ENCODE measurements at places on chromosomes 6 and 20.

DNA sequence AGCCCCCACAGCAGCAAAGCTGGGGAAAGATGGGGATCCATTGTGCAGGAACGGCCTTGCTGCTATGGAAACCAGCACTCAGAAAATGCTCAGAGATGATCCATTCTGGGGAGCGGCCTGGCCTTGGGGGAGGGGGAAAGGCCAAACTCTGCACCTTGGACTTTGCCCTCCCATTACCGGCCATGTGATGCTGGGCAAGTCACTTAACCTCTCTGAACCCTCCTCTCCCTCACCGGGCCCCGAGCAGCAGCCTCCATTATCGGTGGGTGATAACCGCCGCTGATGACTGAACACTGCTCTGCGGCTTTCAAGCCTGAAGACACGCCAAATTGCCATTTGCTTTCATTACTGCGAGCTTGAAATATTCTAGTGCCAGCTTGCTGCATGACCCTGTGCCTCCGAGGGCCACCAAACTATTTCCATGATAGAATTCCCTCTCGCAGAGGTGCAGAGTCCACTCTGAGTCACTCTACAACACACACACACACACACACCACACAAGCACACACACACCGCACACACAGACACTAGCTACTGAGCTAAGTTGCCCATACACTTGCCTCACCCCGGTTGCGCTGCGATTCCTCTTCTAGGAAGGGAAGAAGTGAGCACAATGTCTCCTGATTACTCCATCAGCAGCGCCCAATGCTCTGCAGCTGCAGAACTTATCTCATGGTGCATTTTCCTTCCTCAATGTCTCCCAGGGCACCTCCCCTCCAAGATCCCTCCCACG is 20.6 kb upstream of the SIRPA start:
- DNase-seq, result no peak

DNA sequence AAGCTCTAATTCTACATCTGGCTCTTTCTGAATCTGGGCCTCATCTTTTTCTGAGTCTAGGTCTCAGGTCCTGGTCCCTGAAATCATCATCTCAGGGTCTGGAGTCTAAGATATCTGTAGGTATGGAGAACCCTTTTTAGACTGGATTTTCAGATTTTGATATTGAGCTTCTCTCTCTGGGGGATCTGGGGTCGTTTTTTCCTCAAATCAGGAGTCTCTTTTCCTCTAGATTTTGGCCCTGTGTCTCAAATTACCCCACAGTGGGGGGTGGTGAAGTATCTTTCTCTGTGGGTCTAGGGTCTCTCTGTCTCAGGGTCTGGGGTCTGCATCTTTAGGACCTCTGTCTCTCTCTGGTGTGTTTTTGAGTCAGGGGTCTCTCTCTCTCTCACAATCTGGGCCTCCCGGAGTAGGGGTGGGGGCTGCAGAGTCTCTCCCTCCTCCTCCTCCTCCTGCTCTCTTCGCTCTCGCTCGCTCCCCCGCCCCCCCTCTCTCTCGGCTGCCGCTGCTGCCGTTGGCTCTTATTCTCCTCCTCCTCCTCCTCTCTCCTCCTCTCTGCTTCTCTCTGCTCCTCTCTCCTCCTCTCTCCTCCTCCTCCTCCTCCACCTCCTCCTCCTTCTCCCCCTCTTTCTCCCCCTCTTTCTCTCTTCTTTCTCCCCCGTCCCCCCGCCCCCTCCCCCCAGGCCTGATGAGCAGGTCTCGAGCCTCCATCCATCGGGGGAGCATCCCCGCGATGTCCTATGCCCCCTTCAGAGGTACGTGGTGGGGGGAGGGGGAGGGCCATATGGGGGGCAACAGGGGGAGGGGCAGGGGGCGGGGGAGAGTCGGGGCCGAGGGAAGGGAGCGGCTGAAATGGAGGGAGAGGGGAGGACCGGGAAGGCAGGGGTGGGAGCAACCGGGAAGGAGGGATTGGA is at the start of gene SYNGAP1:
Gene SYNGAP1 (plus strand): TSS at position 486 of the 911 bp plus-strand sequence. CDS start 200 bp downstream, at position 686.
- DNase-seq, result peak; percentile 81

- DNase-seq, result no peak
These were observed 6.7 kb downstream of the TTLL2 start for GRCh38 chr6:167331565-167331964.

DNA sequence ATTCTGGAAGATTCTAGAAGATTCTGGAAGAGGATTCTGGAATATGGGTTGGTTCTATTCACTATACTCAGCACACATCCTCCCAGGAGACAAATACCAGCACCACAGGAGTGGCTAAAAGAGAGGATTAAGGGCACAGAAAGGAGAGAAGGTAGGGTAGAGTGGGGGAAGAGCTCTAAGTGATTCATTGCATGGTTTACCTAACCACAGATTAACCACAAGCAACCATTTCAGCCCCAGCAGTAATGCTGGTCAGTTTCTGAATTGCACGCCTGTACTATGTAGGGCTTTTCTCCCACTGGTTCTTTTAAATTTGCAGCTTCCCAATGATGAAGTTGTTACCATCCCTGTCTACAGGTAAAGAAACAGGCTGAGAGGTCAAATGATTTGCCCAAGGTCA is 192.7 kb upstream of the PMEPA1 start:
- DNase-seq, result peak; percentile 85

DNA sequence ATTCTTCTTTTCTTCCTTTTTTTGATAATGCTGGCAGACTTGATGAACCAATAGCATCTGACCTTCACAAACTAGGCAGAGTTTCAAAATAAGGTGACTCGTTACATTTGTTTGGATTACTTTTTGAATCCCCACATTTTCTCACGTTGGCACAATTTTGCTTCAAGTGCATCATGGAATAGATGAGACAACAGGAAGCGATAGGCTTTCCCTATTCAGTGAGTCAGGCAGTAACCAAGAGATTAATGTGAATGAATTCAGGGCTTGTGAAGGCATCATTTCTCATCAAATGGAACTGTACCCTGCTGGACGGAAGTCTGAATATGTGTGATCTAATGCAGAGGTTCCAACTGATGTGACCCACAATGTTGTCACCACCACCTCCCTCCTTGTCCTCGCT is 10.7 kb downstream of the RFPL4B start:
- DNase-seq, result peak; percentile 72

GRCh38 chr20:44195605-44196004 is 8.6 kb upstream of the JPH2 start:
- no peak for DNase-seq

GRCh38 chr6:19879663-19880062 is 42.5 kb downstream of the ID4 start:
- DNase-seq, result no peak

GRCh38 chr6:12309070-12309469 is 18.9 kb downstream of the EDN1 start:
- DNase-seq, result no peak

DNA sequence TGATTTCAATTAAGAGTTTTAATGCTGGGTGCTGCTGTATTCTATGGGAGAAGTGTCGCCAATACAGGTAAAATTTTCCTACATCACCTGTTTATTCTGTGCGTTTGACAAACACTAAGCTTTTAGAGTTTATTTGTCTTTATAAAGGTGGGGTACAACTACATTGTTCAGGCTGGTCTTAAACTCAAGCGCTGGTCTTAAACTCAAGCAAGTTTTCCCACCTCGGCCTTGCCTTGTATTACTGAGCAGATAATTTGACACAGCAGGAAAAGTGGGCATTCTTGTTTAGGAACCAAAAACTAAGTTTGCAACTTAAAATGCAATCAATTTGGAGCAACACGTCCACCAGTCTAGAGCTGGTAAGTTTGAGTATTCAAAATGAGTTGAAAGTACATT is 112.9 kb upstream of the BTN3A2 start:
- no peak for DNase-seq

DNA sequence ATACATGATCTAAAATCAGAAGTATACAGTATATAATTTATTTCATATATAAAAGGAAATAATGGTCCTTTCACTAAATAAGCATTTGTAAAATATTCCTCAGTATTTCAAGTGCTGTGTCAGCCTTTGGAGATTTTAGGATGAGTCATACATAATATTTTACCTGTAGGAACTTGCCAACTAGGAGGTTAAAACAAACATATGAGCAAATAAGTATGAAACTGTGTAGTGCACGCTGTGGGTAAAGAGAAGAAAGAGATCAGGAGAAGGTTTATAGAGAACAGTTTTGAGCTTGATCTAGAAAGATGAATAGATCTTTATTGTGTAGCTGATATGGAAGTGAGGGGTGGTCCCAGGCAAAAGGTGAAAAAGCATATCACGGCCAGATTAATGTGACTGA is 169.9 kb upstream of the RNF217 start:
- DNase-seq, result no peak

DNA sequence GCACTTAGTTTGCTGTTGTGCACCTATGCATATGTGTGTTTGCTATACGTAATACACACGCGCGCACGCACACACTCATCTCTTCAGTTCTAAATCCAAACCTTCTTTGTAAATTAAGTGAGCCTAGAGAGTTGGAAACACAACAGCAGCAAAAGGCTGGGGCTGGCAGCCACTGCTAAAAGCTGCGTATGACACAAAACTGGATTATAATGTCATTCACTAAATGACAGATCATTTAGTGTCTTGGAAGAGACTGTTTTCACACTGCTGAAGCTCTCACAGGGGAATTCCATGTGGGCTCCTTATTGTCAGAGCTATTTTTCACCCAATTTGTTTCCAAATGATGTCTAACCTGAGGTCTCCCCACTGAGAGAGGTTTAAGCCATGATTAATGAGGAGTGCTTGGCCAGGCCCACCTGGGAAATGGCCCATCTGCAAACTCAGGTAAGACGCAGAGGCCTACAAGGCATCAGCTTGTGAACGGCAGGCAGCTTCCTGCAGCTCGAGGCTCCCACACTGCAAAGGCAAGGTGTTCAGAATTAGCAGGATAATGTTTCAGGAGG is 94.2 kb downstream of the OLIG3 start:
- DNase-seq, result no peak

- DNase-seq, result peak; percentile 73
These were observed 122.4 kb downstream of the RIN2 start for GRCh38 chr20:19880256-19881079.

- DNase-seq, result no peak
These were observed 97.3 kb downstream of the INSM1 start for GRCh38 chr20:20465252-20465651.

- DNase-seq, result no peak
These were observed 37.1 kb downstream of the PLEKHG1 start for GRCh38 chr6:150636808-150637207.

DNA sequence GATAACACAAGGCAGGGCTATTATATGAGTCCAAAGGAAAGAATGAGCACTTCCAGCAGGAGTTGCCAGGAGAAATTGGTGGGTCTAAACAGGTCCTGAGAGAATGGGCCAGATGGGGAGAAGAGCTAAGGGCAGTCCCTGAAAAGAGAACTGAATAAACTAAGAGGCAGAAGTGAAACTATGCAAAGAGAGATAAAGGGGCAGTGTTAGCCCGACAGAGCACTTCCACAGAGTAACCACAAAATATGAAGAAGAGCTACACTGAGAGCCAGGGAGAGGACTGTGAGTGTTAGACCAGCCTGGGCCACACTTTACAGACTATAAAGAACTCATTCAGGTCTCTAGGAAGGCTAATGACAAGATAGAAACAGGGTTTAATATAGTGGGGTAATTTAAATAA is 43.8 kb downstream of the RALGAPA2 start:
- DNase-seq, result no peak

- no peak for DNase-seq
These were observed at the start of gene CST8 for GRCh38 chr20:23490817-23491216. CST8 (plus strand) TSS chr20:23491117; CDS start chr20:23491668, 551 bp downstream.

- DNase-seq, result no peak
These were observed 68.0 kb downstream of the CLVS2 start for GRCh38 chr6:123064038-123064437.

DNA sequence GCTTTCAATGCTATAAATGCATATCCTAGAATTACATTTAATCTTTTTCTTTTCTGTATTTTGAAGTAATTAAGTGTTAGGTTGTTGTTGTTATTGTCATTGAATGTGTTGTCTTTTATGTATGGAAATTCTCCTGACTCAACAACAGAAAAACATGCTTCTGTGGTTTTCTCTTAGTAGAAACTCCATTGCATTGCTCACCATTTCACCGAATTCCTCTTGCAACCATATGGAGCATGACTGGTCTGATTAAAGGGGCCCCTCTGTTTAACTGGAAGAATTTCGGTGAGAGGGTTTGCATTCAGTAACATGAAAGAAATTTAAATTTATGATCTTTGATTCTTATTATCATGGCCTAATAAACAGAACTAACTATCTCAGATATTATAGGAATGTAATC is 454.3 kb upstream of the JARID2 start:
- DNase-seq, result peak; percentile 84

GRCh38 chr6:166434336-166434735 is 51.6 kb upstream of the MPC1 start:
- DNase-seq, result no peak

DNA sequence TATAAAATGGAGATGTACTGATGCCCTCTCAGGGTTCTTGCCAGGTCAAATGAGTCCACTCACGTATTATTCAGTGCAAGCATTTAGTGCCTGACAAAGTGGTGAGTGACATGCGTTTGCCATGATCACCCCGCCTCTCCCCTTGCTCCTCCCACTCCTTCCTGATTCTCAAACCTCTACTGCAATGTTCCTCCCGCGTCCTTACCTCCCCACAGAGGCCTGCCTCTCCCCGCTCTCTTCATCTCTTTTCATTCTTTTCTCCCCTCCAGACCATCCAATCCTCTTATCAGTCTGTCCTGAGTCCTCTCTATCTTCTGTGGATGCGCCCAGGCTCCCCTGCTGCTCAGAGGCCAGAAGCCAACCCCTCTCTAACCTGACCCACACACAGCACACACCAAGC is 40.7 kb downstream of the KCNK5 start:
- no peak for DNase-seq

DNA sequence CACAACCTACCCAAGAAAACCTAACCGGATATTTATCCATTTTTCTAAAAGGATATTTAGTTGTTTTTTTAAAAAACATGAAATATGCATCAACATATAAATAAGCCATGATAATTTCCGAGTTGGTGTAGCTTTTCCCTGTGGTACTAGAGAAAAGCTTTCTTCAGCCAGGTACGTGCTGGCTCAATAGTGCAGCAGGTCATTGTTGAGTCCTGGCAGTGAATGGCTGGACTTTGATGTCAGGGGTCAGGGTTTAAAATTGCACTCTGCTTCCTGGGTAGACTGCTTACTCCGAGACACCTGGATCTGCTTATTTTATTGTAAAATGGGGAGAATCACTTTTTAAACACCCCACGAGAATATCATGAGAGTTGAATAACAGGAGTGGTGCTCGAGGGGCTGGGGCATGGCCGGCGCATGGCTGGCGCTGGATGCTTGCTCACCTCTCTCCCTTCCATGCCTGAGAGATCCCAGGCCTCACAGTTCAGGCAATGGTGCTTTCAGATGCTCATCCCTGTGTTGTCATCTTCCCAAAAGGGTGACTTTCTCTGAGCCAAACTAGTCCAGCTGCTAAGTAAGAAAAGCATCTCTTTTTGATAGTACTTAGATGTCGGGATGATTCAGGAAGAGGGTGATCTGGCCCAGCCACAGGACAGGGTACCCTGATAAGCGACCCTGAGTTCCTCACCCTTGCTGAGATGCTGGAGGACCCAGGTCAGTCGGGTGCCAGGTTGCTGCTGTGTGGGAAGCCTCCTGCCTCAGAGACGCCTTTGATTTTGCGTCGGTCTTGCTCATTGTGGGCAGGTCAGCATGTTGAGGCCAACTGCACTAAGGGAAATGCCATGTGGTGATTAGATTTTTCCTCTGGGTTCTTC is 269.1 kb upstream of the FOXQ1 start:
- no peak for DNase-seq

GRCh38 chr20:41072190-41072863 is 43.7 kb downstream of the TOP1 start:
- DNase-seq, result peak; percentile 86

- DNase-seq, result peak; percentile 61
These were observed 18.0 kb downstream of the TUBB2A start for GRCh38 chr6:3139090-3139903.

All from fibroblast of upper back skin (primary cell).